HepG2 (cell line): ENCODE measurements at places on chromosomes 2 and 18.

DNA sequence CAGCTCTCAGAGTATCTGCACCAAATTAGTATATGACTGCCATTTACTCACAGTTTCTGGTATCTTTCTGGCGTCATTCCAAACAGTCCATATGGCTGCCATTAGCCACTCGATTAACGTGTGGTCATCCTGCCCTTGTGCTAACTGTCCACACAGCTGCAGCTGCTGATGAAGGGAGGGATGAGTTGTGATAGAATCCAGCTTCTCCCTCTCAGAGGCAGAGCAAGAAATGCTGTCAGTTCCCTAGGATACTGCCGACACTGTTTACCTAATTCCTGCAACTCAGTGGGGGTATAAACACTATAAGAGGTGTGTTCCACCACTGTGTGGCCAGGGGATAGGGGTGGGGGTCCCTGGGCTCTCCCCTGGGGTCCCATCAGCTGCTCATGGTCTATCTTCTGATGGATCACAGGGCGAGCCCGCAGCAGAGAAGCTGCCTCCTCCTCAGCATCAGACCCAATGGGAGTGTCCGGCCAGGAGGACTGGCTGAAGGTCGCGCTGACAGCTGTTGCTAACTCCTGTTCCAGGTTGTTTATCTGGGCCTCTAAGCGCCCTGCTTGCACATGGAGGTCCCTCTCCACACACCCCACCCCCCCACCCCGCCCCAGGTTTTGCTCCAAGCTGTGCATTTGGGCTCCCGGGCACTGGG is 17.3 kb upstream of the KLHL23 start:
- no peak for DNase-seq

GRCh38 chr2:27501042-27501441 is 4.4 kb downstream of the GCKR start:
- DNase-seq: no peak

DNA sequence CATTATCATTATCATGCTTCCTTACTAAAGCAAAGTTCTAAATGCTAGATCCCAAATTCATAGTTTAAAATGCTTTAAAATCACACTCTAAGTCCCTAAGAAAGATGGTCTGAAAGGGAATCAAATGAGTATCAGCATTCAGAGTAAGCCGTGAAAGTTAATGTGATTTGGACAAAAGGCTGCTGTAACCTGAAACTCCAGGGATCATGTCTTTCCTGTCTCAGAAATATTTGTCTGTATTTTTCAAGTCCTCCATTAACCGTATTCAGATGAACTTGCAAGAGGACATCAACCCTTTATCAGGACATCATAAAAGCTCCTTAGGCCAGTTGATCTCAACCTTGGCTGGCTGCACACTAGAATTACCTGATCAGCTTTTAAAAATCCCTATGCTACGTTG is 324.3 kb upstream of the PKDCC start:
- no peak for DNase-seq

DNA sequence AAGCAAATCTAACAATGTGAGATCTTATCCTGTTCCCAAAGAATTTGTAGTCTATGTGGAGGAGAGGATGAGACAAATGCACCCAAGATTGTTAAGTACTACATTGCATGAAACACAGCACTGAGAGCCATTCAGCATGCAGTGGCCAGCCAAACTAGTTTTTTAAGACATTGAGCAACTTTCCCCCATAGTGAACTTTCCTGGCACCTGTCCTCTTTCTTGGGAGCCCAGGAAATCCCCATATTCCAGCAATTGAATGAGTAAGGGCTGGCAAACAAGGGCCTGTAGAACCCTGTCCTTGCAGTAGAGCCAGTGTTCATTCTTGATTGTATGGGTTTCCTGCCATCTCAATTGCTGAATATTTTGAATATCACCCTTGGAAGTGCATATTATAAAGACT is 58.8 kb upstream of the FIGN start:
- no peak for DNase-seq

- DNase-seq: no peak
Observed at GRCh38 chr2:209610631-209611030, 161.0 kb upstream of the UNC80 start.
